ENCODE measurements at places on chromosomes 2 and 18. TPM values are rescaled to one million over a fixed set of nuclear protein-coding genes. Genes with fewer than 3 reads are reported as not detected.
A peak's percentile ranks its signal among the peaks of the same experiment; 100 is the strongest.

Gene LYG2
- not detected for total RNA-seq

- H3K27me3 ChIP-seq: no peaks in the 10 kb centered on the region
- DNase-seq: no peak
- no peaks in the 10 kb centered on the region for H3K36me3 ChIP-seq
- no peak overlapping the region for H3K27ac ChIP-seq
- H3K4me1 ChIP-seq: peaks cover 18% of the 10 kb centered on the region
Measured at GRCh38 chr18:13273800-13274199, 55.2 kb downstream of the LDLRAD4 start.

GRCh38 chr2:11187731-11188130 lies 32.5 kb downstream of the SLC66A3 start:
- no peak overlapping the region for H3K27ac ChIP-seq
- peaks cover 2% of the 10 kb centered on the region for H3K4me1 ChIP-seq
- H3K36me3 ChIP-seq: peaks cover 20% of the 10 kb centered on the region
- H3K4me3 ChIP-seq: no peak overlapping the region
- DNase-seq: no peak

- peaks cover 16% of the 10 kb centered on the region for H3K4me1 ChIP-seq
- H3K36me3 ChIP-seq: peaks cover 25% of the 10 kb centered on the region
- no peaks in the 10 kb centered on the region for H3K27me3 ChIP-seq
- no peak overlapping the region for H3K4me3 ChIP-seq
- no peak for DNase-seq
Measured at GRCh38 chr2:202695166-202695565, 60.4 kb downstream of the FAM117B start.

GRCh38 chr18:23042133-23042532 lies 93.2 kb upstream of the CABLES1 start:
- H3K27ac ChIP-seq: no peak overlapping the region
- no peaks in the 10 kb centered on the region for H3K36me3 ChIP-seq
- H3K27me3 ChIP-seq: no peaks in the 10 kb centered on the region
- H3K4me1 ChIP-seq: no peaks in the 10 kb centered on the region
- DNase-seq: no peak

Gene LRRTM1
- total RNA-seq: 23.7 TPM

Gene NT5C1B
- not detected for total RNA-seq

Gene LIPG
- total RNA-seq: 25.7 TPM

- H3K27me3 ChIP-seq: peaks cover 7% of the 10 kb centered on the region
- H3K27ac ChIP-seq: no peak overlapping the region
- no peaks in the 10 kb centered on the region for H3K36me3 ChIP-seq
- H3K4me3 ChIP-seq: no peak overlapping the region
- H3K4me1 ChIP-seq: peaks cover 8% of the 10 kb centered on the region
Measured at GRCh38 chr18:78774741-78775141, 204.9 kb upstream of the SALL3 start.

- no peak overlapping the region for H3K27ac ChIP-seq
- H3K4me3 ChIP-seq: no peak overlapping the region
- H3K27me3 ChIP-seq: no peaks in the 10 kb centered on the region
- peaks cover 68% of the 10 kb centered on the region for H3K36me3 ChIP-seq
- H3K4me1 ChIP-seq: peaks cover 7% of the 10 kb centered on the region
Measured at GRCh38 chr2:137992039-137992646, 27.9 kb downstream of the HNMT start.

Gene RNF149
- total RNA-seq: 59.5 TPM

GRCh38 chr2:9712263-9712662 lies 81.5 kb upstream of the YWHAQ start:
- no peak overlapping the region for H3K27ac ChIP-seq
- H3K4me1 ChIP-seq: no peaks in the 10 kb centered on the region
- no peaks in the 10 kb centered on the region for H3K36me3 ChIP-seq

DNA sequence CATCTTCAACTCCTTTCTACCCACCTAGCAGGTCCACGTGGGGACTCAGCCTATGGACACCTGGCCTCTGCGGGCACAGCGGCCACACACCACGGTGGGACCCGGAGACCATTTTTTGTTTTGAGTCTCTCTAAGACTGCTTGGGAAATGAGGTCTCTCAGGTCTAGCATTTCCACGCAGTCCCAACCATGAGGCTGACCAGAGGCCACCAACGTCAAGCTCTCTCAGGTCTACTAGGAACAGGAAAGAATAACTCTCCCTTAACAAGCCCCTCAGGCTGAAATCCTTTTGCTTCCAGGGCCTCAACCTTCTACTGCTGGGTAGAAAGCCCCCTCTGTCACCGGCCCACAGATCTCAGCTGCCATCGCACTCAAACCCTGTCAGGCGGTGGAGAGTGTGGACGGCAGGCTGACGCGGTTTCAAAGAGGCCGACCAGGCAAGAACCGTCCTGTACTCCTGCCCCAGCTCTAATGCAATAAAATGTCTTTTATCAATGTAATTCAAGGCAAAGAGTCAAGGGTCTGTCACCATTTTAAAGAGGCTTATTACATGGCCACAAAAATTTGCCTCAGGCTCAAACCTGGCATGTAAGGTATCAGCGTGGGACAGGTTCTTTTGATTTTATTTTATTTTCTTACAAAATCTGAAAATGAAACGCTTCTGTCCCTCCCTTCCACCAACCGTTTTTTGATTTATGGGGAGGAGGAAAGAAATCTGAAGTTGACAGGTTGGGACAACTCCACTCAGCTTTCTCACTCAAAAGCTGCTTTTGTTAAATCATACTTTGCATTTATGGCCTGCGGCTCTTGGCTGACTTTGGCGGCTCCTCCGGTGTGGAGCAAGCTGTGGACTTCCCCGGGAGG lies 74.0 kb downstream of the BCL11A start:
- DNase-seq: no peak
- H3K27ac ChIP-seq: peak overlapping the region; percentile 95
- peaks cover 87% of the 10 kb centered on the region for H3K4me1 ChIP-seq
- no peak overlapping the region for H3K4me3 ChIP-seq
- no peaks in the 10 kb centered on the region for H3K27me3 ChIP-seq
- no peaks in the 10 kb centered on the region for H3K36me3 ChIP-seq

GRCh38 chr2:43100883-43101662 lies 125.3 kb downstream of the ZFP36L2 start:
- H3K27me3 ChIP-seq: no peaks in the 10 kb centered on the region
- DNase-seq: no peak
- peaks cover 13% of the 10 kb centered on the region for H3K36me3 ChIP-seq
- peak overlapping the region; percentile 56 for H3K27ac ChIP-seq
- peaks cover 31% of the 10 kb centered on the region for H3K4me1 ChIP-seq

DNA sequence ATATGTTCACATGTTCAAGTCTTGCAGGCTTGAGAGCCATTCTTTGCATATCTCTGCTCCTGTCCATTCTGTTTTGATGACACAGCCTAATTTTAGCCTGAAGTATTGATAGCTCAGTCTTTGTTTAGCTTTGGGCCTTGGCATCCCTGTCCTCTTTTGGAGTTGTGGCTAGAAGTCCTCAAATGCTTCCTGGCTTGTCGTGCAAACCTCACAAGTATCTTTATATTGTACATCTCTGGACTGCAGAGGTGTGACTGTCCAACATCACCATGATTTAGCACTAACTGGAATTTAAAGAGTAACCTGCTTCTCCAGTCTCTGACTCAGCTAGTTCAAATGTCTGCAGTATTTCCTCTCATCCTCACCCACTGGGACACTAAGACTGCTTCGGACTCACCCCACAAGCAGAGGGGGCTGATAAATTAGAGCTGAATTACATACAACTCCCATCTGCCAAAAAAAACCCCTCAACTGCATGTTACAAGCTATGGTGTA lies 11.7 kb downstream of the PFN4 start:
- no peak for DNase-seq
- no peaks in the 10 kb centered on the region for H3K27me3 ChIP-seq
- peaks cover 6% of the 10 kb centered on the region for H3K4me1 ChIP-seq
- H3K36me3 ChIP-seq: peaks cover 40% of the 10 kb centered on the region

Gene CFC1
- total RNA-seq: not detected

- H3K27ac ChIP-seq: peak overlapping the region; percentile 95
- no peak for DNase-seq
- H3K4me1 ChIP-seq: peaks cover 13% of the 10 kb centered on the region
- no peak overlapping the region for H3K4me3 ChIP-seq
- no peaks in the 10 kb centered on the region for H3K27me3 ChIP-seq
Measured at GRCh38 chr2:214730800-214731407, 78.6 kb downstream of the BARD1 start.

Gene OR6B2
- not detected for total RNA-seq

DNA sequence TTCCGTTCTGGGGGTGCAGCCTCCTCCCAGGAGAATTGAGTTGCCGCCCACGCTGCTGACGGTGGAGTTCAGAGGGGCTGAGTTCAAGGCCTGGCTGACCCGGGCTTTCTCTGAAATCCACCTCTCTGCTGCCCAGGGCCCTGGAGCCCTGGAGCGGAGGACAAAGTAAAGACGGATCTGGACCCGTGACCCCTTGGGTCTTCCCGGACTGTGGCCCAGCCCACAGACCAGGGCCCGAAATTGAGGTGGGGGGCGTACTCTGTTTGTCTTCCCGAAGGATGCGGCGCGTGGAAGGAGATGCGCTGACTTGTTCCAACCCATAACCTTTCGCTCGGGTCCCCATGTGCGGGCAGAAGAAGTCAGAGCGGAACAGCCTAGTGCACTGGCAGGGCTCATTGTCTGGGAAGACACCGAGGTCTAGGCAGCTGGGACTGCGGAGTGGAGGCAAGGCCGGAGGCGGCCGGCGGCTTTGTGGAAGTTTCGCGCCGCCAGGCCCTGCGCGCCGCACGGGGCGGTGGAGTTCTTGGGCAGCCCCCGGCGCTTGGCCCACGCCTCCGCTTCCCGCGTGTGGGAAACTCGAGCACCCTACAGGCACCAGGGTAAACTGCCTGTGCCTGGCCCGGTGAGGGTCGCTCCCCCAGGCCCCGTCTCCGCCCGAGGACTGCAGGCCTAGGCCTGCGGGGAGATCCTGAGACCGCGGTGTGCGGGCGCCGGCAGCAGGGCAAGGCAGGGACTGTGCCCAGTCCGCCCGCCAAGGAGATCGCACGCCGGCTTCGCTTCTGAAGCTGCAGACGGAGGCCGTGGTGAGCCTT lies 9.8 kb downstream of the POU3F3 start:
- H3K27ac ChIP-seq: no peak overlapping the region
- H3K4me3 ChIP-seq: no peak overlapping the region
- no peak for DNase-seq
- H3K36me3 ChIP-seq: no peaks in the 10 kb centered on the region
- H3K4me1 ChIP-seq: peaks cover 4% of the 10 kb centered on the region

Gene AMER3
- total RNA-seq: not detected

DNA sequence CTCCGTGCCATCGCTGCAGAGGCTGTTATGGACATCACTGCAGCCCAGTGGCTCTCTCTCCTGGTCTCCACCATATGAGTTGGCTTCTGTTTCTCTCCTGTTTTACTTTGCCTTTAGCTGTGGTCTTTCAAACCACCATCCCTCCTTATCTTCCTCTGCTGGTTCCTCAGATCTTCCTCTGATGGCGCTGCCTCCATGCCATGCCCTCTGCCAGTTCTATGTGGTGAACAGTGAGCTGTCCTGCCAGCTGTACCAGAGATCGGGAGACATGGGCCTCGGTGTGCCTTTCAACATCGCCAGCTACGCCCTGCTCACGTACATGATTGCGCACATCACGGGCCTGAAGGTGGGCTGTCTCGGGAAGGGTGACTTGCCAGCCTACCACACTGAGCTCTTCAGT lies 13.1 kb downstream of the TYMS start:
- H3K36me3 ChIP-seq: peaks cover 48% of the 10 kb centered on the region
- H3K4me3 ChIP-seq: no peak overlapping the region
- H3K27me3 ChIP-seq: no peaks in the 10 kb centered on the region
- no peaks in the 10 kb centered on the region for H3K4me1 ChIP-seq
- no peak for DNase-seq

Gene ITGB1BP1
- total RNA-seq: 39.8 TPM

DNA sequence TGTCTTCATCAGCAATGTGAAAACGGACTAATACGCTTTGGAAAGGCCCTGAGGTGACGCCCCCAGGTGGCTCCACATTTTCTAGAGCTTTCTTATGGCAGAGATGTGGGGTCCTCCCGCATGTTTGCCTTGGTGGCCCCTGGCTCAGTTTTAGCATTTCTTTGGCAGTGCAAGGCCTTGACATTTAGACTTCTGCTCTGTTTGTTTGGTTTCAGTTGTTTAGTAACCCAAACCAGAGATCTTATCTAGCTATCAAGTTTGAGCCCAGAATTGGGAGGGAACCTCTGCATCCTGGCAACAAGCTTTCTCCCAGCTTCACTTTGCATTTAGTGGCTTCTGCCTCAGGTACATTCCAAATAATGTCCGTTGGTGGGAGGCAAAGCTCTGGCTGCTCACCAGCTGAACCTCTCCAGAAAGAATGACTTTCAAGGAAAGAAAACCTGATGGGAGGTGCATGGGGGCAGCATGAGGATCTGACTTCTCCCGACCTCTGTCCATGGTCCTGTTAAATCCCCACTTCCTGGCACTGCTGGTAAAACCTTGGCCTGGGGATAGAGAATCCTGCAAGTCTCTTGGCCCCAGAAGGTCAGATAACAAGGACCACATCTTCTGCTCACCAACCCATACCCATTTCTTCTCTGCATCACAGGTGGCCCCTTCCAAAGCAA lies 12.0 kb upstream of the MBP start:
- peaks cover 4% of the 10 kb centered on the region for H3K27me3 ChIP-seq
- peaks cover 6% of the 10 kb centered on the region for H3K36me3 ChIP-seq
- no peaks in the 10 kb centered on the region for H3K4me1 ChIP-seq

GRCh38 chr2:14422426-14422825 lies 210.1 kb upstream of the LRATD1 start:
- H3K4me1 ChIP-seq: no peaks in the 10 kb centered on the region
- no peak overlapping the region for H3K4me3 ChIP-seq
- peaks cover 2% of the 10 kb centered on the region for H3K27me3 ChIP-seq
- no peak overlapping the region for H3K27ac ChIP-seq
- no peak for DNase-seq

GRCh38 chr2:232882085-232882484 lies 12.0 kb downstream of the SNORC start:
- no peak overlapping the region for H3K4me3 ChIP-seq
- H3K27ac ChIP-seq: no peak overlapping the region

- no peaks in the 10 kb centered on the region for H3K27me3 ChIP-seq
- DNase-seq: no peak
- no peak overlapping the region for H3K27ac ChIP-seq
- H3K4me3 ChIP-seq: no peak overlapping the region
- peaks cover 7% of the 10 kb centered on the region for H3K4me1 ChIP-seq
Measured at GRCh38 chr2:160721089-160722040, 227.8 kb upstream of the RBMS1 start.

DNA sequence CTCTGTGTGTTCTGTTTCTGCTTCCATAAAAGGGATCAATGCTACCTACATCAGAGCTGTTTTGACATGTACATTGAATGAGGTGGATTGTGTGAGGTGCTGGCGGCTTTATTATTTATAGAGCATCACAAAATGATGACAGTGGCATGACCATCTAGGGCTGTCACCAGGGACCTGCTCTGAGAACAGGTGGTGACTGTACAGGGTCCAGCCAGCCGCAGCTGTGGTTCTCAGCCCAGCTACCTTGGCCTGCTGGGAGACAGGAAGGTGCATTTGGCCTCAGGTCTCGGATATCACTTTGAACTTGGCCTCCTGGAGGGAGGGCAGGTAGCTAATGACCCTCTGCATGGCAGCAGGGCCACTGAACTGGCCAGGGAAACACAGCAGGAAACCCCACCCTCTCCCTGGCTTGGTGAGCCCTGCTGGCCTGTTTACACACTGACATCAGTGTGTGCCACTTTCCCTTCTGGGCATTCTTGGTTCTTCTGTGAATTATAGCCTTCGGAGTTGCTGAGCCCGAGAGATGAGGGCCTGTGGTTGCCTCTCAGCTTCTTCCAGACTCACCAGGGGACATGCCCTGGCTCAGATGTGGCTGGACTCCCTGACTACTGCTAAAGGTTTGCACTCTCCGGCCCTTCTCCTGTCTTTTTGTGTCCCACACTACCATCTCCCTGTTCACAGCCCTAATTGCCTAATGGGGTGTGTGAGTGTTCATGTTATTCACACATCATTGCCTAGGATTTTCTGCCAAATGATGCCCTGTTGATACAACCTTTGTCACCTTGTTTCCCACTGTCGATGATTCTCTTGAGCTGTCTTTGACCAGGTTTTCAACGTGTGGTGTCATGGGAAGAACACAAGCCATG lies 109.2 kb upstream of the RAB12 start:
- no peak for DNase-seq
- peaks cover 3% of the 10 kb centered on the region for H3K4me1 ChIP-seq
- H3K4me3 ChIP-seq: no peak overlapping the region
- H3K27me3 ChIP-seq: peaks cover 8% of the 10 kb centered on the region
- H3K27ac ChIP-seq: no peak overlapping the region

Measured in mesothelial cell of epicardium (in vitro differentiated cells).